CD8-positive, alpha-beta memory T cell (primary cell): ENCODE measurements at places on chromosomes 7 and 10. TPM values are rescaled to one million over a fixed set of nuclear protein-coding genes. Genes with fewer than 3 reads are reported as not detected.

DNA sequence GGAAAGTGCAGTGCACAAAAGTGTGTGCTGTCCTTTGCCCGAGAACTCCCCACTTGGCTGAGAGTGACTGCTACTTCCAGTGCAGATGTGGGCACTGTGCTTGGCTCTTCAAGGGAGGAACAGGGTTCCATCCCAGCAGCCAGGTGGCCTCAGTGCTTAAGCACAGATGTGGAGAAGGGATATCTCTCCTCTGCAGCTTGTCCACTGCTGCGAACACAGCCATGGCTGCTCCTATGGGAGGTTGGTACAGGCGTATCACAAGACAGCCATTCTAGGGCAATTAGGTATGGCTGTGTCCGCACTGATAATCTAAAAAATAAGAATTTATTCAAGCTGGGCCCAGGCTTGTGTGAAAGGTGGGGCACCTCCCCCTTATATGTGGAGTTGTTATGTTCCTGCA lies 66.6 kb downstream of the GLCCI1 start:
- no peak overlapping the region for H3K4me3 ChIP-seq
- no peak for DNase-seq
- no peak overlapping the region for H3K27ac ChIP-seq
- no peaks in the 10 kb centered on the region for H3K27me3 ChIP-seq
- no peaks in the 10 kb centered on the region for H3K36me3 ChIP-seq

GRCh38 chr10:80281292-80281691 lies 8.2 kb downstream of the MAT1A start:
- H3K4me3 ChIP-seq = no peak overlapping the region
- H3K27me3 ChIP-seq = no peaks in the 10 kb centered on the region
- no peaks in the 10 kb centered on the region for H3K36me3 ChIP-seq

DNA sequence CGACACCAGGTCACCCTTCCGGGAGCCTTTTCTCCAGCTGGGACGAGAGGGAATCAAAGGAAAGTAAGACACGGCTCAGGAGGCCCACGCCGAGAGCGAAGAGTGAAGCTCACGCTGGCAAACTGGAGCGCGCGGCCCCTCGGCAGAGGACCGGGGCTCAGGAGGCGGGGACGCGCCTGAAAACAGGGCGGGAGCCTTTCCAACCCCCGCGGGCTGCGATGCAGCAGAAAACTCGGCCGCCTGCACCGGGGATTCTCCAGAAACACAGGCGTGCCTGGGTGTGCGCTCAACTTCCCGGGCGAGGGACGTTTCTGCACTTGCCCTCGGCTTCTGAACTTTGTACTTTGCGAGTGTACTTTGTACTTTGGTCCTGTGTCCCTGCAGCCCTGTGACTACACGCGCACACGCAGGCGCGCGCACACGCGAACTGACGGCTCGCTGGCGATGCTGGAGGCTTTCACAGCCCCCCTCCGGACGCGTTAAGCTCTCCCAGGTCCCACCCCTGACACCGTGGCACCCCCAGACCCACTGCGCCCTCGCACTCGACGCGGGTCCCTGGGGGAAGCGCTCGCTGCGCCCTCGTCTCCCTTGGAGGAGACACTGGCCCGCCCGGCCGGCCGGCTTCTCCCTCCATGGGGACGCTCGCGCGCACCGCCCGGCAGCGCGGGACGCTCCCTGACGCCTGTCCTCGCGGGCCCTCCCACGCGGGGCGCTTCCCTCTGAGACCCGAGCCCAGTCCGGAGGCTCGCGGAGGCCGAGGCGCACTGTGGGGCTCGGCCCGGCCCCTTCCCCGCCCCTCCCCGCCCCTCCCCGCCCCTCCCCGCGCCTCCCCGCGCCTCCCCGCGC lies 588 bp upstream of the PAOX start:
- peaks cover 6% of the 10 kb centered on the region for H3K4me1 ChIP-seq
- no peaks in the 10 kb centered on the region for H3K36me3 ChIP-seq
- H3K4me3 ChIP-seq = peak overlapping the region; percentile 78
- H3K27ac ChIP-seq = peak overlapping the region; percentile 59

DNA sequence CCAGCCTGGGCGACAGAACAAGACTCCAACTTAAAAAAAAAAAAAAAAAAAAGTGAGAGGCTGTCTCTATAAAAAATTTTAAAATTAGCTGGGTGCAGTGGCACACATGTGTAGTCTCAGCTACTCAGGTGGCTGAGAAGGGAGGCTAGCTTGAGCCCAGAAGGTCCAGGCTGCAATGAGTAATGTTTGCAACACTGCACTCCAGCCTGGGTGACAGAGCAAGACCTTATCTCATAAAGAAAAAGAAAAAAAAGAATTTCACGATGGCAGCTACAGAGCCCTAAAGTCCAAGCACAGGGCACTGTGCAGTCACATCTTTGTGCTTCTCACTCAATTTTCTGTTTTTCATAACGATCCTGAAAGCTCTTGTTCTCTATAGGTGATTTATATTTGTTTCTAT lies 209.5 kb upstream of the KCTD7 start:
- H3K4me1 ChIP-seq = peaks cover 2% of the 10 kb centered on the region
- H3K36me3 ChIP-seq = no peaks in the 10 kb centered on the region
- no peak for DNase-seq

DNA sequence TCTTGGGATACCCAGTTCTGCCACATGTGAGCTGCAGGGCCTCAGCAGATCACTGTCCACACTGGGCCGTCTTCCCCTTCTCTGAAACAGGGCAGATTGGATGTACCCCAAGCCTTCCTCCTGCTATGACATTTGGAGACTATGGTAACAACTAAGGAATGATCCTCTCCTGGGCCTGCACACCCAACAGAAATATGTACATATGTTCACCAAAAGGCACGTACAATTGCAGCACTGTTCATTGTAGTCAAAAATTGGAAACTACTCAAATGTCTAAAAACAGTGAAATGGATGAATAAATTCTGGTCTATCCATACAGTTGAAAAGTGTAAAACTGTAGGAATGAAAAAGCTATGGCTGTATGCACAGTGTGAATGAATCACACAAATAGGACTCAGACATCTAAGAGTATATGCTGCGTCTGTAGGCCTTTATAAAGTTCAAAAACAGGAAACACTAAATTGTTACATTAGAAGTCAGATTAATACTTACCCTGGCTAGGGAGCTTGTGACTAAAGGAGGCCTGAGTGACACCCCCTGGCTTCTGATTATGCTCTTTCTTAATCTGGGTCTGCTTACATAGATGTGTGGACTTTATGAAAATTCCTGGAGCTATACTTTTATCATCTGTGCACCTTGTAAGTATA lies 16.1 kb upstream of the XPNPEP1 start:
- H3K36me3 ChIP-seq = no peaks in the 10 kb centered on the region
- H3K27me3 ChIP-seq = no peaks in the 10 kb centered on the region
- no peak overlapping the region for H3K4me3 ChIP-seq
- no peak for DNase-seq

GRCh38 chr7:50595491-50596102 lies 30.4 kb upstream of the DDC start:
- no peak overlapping the region for H3K4me3 ChIP-seq
- no peaks in the 10 kb centered on the region for H3K4me1 ChIP-seq
- no peaks in the 10 kb centered on the region for H3K36me3 ChIP-seq
- H3K27me3 ChIP-seq = no peaks in the 10 kb centered on the region
- no peak overlapping the region for H3K27ac ChIP-seq

- no peak overlapping the region for H3K4me3 ChIP-seq
- no peaks in the 10 kb centered on the region for H3K36me3 ChIP-seq
- no peak for DNase-seq
- no peak overlapping the region for H3K27ac ChIP-seq
- H3K4me1 ChIP-seq = peaks cover 16% of the 10 kb centered on the region
Measured at GRCh38 chr10:124074501-124075109, 18.8 kb downstream of the CHST15 start.

GRCh38 chr7:92092210-92092609 lies 42.1 kb downstream of the CYP51A1 start:
- H3K4me1 ChIP-seq = no peaks in the 10 kb centered on the region
- H3K27me3 ChIP-seq = no peaks in the 10 kb centered on the region
- peaks cover 21% of the 10 kb centered on the region for H3K36me3 ChIP-seq
- DNase-seq = no peak

DNA sequence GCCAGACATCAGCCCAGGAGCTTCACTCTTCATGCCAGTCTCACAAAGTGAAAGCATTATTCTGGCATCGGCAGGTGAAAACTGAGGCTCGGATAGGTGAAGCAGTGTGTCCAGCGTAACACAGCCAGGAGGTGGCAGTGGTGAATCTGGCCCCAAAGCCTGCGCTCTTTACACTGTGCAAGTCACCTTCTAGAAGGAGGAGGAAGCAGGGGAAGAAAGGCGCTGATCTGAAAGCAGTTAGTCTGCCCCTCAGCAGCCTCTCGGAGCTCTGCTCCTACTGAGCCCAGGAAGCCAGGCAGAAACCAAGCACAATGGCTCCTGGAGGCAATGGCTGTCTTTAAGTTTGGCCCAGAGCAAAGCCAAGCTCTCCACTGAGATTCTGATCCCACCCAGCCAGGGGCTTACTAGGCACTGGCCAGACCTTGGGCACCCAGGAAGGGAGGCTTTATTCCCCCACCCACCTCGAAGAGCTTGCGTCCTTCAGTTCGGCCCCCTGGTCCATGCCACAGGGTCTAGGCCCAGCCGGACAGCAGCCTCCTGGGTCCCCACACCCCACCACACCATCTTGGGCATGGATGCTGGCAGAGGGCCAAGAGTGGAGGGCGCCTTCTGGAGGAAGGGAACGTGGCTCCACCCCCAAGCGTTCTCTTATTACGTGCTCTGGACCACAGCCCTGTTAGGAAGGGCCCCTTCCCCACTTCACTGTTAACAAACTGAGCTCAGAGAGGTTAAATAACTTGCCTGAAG lies 104.5 kb downstream of the GRID1 start:
- no peak overlapping the region for H3K27ac ChIP-seq
- H3K36me3 ChIP-seq = no peaks in the 10 kb centered on the region
- DNase-seq = no peak
- no peak overlapping the region for H3K4me3 ChIP-seq

- H3K4me1 ChIP-seq = no peaks in the 10 kb centered on the region
- no peak for DNase-seq
- no peaks in the 10 kb centered on the region for H3K36me3 ChIP-seq
Measured at GRCh38 chr10:50325449-50326171, 74.3 kb upstream of the ASAH2 start.

Gene EN2
- not detected for total RNA-seq

Gene OR2A25
- total RNA-seq = not detected
